Transverse colon (tissue), 4 donors: ENCODE measurements at places on chromosomes 5 and 9. TPM values are rescaled to one million over a fixed set of nuclear protein-coding genes. Genes with fewer than 3 reads are reported as not detected.
A peak's percentile ranks its signal among the peaks of the same experiment; 100 is the strongest.

GRCh38 chr9:125844611-125845010 lies 97.4 kb downstream of the PBX3 start:
- H3K27ac ChIP-seq: no peak overlapping the region
- no peak for DNase-seq
- H3K4me3 ChIP-seq: no peak overlapping the region
- H3K4me1 ChIP-seq: no peaks in the 10 kb centered on the region
- no peaks in the 10 kb centered on the region for H3K36me3 ChIP-seq

GRCh38 chr5:17305964-17306725 lies 88.7 kb downstream of the BASP1 start:
- no peak overlapping the region for H3K4me3 ChIP-seq
- H3K36me3 ChIP-seq: no peaks in the 10 kb centered on the region
- no peaks in the 10 kb centered on the region for H3K27me3 ChIP-seq
- DNase-seq: peak; percentile 51

GRCh38 chr9:29445751-29446150 lies 1872.5 kb upstream of the C9orf72 start:
- H3K36me3 ChIP-seq: no peaks in the 10 kb centered on the region
- no peaks in the 10 kb centered on the region for H3K4me1 ChIP-seq
- DNase-seq: no peak
- H3K27ac ChIP-seq: no peak overlapping the region
- H3K27me3 ChIP-seq: no peaks in the 10 kb centered on the region
- H3K4me3 ChIP-seq: no peak overlapping the region

- no peak overlapping the region for H3K4me3 ChIP-seq
- no peaks in the 10 kb centered on the region for H3K27me3 ChIP-seq
- H3K4me1 ChIP-seq: peaks cover 8% of the 10 kb centered on the region
- H3K27ac ChIP-seq: no peak overlapping the region
These were observed 62.3 kb downstream of the PRDM6 start for GRCh38 chr5:123151227-123151909.

DNA sequence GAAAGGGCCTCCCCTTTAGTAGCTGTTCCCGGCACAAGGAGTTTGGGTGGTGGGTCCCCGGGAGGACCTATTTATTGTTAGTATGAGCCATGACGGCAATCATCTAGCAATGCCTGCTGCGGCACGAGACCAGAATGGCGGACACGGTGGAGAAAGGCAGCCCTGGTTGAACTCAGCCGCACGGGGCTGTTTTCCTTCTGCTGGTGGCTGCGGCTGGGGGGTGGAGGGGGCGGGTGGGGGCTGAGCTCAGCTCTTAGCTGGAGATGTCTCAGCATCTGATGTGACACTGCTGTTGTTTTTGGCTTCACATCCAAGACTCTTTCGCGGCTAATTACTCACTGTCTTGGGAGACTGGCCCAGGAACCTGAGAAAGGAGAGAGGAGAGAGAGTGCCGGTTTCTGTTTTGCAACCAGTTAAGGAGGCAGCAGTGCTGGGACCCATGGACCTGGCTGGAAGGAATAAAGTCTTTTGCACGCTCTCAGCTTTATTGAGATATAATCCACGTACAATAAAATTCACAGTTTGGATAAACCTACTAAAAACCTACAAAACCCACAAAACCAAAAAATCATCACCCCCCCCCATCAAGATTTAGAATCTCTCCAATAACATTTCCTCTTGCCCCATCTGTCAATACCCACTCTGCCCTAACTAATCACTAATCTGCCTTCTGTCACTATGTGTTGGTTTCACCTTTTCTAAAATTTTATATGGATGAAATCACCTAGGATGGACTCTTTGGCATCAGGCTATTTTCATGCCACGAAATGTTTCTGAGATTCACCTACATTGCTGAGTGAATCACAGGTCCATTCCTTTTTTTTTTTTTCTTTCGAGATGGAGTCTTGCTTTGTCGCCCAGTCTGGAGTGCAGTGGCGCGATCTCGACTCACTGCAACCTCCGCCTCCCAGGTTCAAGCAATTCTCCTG lies 81.8 kb upstream of the NEURL1B start:
- DNase-seq: peak; percentile 59
- no peaks in the 10 kb centered on the region for H3K36me3 ChIP-seq
- H3K4me3 ChIP-seq: no peak overlapping the region
- H3K27ac ChIP-seq: peak overlapping the region; percentile 72
- H3K4me1 ChIP-seq: peaks cover 39% of the 10 kb centered on the region

GRCh38 chr5:139659695-139660101 lies 11.5 kb downstream of the CXXC5 start:
- H3K4me1 ChIP-seq: peaks cover 73% of the 10 kb centered on the region
- no peak for DNase-seq
- H3K36me3 ChIP-seq: no peaks in the 10 kb centered on the region
- peak overlapping the region; percentile 7 for H3K4me3 ChIP-seq
- H3K27ac ChIP-seq: peak overlapping the region; percentile 84

SH3GL2 gene
- 0.32 TPM for total RNA-seq

CD14 gene
- 92.4 TPM for total RNA-seq
